ENCODE measurements at places on chromosomes 7 and 10. TPM values are rescaled to one million over a fixed set of nuclear protein-coding genes. Genes with fewer than 3 reads are reported as not detected.

DNA sequence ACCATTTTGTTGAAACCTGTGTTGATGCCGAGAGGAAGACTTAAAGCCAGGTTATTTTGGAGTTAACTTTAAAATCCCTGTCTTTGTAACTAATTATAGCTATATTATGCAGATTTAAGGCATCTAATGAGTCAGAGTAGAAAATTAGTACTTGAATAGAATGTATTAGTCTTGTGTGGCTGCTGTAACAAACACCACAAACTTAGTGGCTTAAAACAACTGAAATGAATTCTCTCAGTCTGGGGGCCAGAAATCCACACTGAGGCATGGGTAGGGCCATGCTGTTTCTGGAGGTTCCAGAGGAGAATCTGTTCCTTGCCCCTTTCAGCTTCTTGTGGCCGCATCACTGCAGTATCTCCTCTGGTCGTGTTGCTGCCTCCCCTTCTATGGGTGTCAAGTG, 8.5 kb upstream of the KLF6 start:
- no peak for DNase-seq

Gene CYP3A7
- 1.3 TPM for polyA plus RNA-seq

GRCh38 chr7:50866343-50867033, 83.8 kb upstream of the GRB10 start:
- DNase-seq = no peak

Gene HMX2
- polyA plus RNA-seq = 1.7 TPM

- no peak for DNase-seq
Observed at GRCh38 chr7:66296557-66296956, 91.4 kb downstream of the TPST1 start.

DNA sequence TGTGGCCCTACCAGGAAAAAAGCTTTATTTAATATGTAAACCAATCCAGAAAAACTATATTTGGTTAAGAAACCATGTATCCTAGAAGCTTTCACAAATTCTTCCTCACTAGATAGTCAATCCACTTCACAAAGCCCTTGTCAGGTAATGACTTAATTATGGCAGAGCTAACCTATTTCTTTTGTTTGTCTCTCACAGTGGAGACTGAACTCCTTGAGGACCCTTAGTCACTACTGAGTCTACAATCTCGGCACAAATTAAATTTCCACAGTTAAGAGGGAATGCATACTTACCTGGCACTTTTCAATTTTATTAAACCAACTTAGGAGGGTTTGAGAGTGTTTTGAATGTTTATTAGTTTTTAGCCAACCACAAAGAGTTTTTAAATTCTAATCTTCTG, 23.0 kb downstream of the WAPL start:
- no peak for DNase-seq

- DNase-seq = no peak
Observed at GRCh38 chr10:108104551-108105156, 940.1 kb upstream of the SORCS1 start.

Gene AKR1C2
- 9.2 TPM for polyA plus RNA-seq

GRCh38 chr10:79938728-79939406, 10.0 kb downstream of the SFTPD start:
- DNase-seq = no peak

Gene PNLIPRP3
- polyA plus RNA-seq = not detected
